RCC 7860 (cell line): ENCODE measurements at places on chromosomes 2 and 18.

- no peak for DNase-seq
Measured at GRCh38 chr2:168858146-168858545, 32.1 kb downstream of the SPC25 start.

DNA sequence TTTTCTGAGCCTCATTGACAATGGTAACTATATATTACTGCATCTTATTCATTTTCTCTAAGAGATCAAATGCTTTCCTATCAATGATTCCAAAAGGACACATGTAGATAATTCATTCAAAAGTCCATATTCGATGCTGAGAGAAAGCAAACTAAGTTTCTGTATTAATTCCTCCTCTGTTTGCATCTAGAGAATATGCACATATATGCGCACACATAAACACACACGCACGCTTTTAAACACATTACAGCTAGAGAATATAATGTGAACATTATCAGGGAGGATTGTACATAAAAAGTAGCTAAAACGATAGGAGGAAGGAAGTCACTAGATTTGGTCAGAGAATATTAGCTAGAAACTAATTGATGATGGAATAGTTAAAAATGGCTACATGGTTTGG is 379.0 kb upstream of the NETO1 start:
- no peak for DNase-seq

DNA sequence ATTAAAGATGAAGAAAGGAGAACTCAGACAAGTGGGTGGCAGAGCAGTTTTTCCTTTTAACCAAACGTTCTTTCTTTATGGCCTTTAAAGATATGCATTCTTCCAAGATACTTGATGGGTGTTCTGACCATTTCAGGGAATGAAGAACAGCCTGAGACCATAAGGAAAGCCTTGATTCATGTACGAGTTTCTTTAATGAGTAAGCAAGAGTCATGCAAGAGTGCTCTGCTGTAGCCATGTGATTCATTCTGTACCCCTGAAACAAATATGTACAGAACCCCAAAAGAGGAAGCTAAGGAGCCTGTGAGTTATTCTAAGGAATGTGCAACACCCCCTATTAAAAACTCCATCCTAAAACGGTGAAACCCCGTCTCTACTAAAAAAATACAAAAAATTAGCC is 372.8 kb downstream of the MTX2 start:
- DNase-seq: peak; percentile 96

- DNase-seq: no peak
Measured at GRCh38 chr18:3874581-3874980, 424.6 kb downstream of the TGIF1 start.

- DNase-seq: no peak
Measured at GRCh38 chr18:77650799-77651385, 401.2 kb downstream of the GALR1 start.

DNA sequence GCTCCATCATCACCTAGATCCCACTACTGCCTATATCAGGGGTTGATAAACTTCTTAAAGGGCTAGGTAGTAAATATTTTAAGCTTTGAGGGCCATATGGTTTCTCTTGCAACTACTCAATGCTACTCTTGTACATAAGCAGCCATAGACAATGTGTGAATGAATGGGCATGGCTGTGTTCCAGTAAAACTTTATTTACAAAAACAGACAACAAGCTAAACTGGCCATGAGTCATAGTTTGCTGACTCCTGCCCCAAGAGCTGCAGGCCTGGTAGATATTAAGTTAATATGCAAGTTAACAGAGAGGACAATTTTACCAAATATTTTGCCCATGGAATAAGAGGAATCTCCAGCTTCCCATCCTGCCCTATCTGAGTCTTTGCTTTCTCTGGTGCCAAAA is 29.8 kb upstream of the MYO3B start:
- DNase-seq: no peak

- no peak for DNase-seq
Measured at GRCh38 chr2:100036793-100037192, 105.6 kb downstream of the AFF3 start.

DNA sequence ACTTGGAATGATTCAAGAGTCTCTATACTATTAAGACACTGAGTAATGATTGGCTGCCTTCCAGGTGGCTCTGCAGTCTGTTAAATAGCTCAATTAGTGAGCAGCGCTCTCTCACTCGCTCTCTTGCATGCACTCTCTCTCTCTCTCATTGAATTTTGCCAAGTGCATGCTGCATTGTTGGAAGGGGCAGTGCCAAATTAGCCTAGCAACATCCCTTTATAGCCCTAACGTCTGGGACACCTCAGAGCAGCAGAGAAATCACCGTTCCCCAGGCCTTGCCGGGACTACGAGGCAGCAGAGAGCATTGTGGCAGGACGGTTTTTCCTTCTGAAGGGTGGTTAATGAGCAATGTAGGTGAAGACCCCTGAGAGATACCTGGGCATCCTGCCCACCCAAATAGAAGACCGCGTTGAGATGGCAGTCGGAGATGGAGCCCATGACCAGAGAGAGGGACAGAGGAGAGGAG is 447.6 kb upstream of the POU3F3 start:
- no peak for DNase-seq

GRCh38 chr2:216900406-216900805 is 40.5 kb upstream of the TNP1 start:
- no peak for DNase-seq

DNA sequence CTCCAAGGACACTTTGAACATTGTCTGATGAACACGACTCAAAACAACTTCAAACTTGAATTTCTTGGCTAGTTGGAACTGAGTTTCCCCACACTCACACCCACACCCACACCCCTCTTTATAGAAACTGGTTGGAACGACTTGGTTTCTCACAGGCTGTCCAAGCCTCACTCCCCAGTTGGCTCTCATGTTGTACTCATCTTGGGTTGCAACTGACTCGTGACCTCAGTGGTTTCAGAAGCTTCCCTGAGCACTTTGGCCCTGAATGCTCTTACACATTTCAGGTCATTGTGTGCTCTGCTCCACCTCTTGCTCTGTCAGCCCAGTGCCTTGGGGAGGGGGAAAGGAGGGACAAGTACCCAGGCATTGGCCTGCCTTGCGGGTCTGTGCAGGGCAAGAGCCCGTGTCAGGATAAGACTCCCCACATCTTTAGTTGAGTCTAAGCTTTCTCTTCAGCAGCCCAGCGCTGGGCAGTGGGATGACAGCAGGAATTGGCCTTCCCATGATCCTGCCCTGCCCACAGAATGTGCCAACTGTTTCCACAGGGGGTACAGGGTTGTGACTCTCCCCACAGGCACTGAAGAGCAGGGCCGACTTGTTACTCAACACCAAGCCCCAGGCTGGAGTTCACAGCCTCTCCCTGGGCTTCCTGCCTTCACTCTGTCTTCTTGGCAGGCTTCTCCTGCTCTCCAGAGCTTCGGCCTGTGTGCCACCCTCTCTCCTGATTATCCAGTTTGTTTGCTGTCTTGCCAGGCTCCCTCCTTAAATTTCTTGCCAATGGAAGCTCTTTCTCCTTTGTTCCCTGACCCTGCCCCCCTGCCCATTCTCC is 104.6 kb downstream of the RTN4 start:
- DNase-seq: no peak

DNA sequence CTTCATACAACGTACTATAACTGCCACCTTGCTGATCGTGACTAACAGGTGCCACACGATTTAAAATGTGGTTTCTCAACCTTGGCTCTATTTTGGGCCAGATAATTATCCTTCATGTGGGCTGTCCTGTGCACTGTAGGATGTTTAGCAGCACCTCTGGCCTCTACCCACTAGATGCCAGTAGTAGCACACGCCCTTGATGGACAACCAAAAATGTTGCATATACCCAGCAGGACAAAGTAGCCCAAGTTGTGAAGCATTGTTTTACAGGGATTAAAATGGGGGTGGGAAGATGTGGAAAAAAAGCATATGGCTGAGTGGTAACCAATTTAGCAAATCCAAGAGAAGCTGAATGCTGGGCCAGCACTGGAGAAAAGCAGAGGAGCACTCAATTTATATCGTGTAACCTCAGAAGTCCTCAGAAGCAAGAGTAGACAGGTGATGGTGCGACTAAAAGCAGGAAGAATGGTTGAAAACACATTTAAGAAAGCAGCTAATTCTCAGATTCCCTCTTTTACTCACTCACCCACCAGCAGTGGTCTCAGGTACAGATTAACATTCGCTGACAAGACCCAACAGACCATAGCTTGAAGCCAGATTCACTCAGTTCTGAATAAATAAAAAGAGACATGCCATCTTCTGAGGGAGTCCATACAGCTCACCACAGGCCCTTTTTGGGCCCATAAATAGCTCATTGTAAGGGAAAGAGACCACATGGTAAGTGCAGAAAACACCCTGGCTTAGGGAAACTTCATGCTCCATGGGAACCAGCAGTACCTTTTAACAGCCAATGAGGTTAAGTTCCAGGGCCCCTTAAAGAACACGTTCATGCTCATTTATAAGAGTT is 50.6 kb downstream of the RAPH1 start:
- DNase-seq: no peak

DNA sequence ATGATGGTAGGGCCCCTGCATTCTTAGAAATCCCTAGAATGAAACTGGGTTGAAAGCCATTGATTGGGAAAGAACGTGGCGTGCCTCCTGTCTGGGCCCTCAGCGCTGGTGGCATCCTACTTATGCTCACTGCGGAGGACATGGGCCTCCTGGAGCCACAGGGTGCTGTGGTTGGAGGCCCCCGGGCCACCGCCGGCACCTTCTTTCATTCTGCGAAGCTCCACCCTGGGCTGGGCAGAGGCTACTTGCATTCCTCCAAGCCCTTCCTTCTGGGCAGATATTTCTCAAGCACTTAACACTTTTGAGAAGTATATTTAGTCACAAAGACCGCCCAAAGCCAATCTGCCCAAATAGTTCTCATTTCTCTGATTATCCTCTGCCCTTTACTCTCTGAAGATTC is 311.9 kb downstream of the MYCN start:
- DNase-seq: no peak

DNA sequence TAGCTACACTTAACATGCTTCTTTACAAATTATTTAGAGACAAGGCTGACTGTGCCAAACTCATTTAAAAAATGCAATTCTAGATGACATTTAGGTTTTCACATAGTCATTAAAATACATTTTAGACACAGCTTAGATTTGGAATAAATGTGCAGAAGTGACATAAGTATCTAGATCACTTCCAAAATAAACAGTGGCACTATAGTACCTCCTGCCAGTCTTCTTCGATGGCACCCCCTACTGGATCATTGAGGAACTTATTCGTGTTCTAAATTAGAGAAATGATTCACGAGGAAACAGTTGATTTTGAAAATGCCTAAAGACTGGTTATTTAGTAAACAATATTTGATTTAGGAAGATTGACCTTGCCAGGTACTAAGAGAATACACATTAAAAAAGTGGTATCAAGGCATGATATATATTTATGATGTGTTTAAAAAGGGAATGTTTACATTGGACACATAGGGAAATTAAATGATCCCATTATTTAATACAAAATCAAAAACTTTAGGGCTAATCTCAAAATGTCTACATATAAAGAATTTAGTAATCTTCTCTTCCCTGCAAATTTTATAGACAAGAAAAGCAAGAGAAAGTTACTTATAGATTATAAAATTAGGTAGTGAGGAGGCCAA is 323.9 kb downstream of the XIRP2 start:
- peak; percentile 35 for DNase-seq

DNA sequence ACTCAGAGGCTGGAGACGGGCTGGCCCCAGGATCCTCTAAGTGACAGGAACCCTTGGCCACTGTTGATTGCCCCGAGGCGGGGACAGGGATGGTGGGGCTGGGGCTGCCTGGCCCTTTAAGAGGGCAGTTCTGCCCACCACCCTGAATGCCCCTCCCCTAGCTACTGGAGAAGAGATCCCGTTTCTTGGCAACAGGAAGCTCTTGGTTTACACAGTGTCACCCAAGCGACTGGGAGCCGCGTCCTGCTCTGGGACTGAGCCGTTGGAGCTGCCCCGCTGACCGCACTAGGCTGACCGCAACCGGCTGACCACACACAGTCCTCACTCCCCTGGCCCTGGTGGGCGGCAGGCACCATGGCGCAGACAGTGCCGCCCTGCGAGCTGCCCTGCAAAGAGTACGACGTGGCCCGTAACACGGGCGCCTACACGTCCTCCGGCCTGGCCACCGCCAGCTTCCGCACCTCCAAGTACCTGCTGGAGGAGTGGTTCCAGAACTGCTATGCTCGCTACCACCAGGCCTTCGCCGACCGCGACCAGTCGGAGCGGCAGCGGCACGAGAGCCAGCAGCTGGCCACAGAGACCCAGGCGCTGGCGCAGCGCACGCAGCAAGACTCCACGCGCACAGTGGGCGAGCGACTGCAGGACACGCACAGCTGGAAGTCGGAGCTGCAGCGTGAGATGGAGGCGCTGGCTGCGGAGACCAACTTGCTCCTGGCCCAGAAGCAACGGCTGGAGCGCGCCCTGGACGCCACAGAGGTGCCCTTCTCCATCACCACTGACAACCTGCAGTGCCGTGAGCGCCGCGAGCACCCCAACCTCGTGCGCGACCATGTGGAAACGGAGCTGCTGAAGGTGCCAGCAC is at the start of gene TEKT4:
TSS of gene TEKT4 (plus strand) at position 205 of the 862 bp plus-strand sequence. CDS start at position 355, 150 bp downstream.
- peak; percentile 69 for DNase-seq

DNA sequence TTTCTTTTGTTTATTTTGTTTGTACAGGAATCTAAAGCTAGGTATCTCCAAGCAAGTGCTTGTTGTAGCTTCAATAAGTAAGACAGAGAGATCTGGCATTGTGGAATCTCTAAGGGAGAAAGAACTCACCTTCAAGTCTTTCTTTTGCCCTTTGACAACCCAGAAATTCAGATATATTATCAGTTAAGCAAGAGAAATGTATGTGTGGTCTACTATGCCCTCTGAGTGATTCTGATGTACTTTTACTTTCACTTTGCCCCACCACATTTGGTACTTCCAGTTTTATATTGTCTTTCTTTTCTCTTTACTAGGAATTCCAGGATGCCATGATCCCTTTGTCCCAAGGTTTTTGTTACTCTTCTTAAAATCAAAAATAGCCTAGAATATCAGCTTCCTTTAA is 259.6 kb upstream of the PIK3C3 start:
- DNase-seq: no peak
